Neuronal stem cell (in vitro differentiated cells): ENCODE measurements at places on chromosomes 7 and 10.

- no peak for DNase-seq
These were observed 91.0 kb downstream of the MICALL2 start for GRCh38 chr7:1368184-1368681.

DNA sequence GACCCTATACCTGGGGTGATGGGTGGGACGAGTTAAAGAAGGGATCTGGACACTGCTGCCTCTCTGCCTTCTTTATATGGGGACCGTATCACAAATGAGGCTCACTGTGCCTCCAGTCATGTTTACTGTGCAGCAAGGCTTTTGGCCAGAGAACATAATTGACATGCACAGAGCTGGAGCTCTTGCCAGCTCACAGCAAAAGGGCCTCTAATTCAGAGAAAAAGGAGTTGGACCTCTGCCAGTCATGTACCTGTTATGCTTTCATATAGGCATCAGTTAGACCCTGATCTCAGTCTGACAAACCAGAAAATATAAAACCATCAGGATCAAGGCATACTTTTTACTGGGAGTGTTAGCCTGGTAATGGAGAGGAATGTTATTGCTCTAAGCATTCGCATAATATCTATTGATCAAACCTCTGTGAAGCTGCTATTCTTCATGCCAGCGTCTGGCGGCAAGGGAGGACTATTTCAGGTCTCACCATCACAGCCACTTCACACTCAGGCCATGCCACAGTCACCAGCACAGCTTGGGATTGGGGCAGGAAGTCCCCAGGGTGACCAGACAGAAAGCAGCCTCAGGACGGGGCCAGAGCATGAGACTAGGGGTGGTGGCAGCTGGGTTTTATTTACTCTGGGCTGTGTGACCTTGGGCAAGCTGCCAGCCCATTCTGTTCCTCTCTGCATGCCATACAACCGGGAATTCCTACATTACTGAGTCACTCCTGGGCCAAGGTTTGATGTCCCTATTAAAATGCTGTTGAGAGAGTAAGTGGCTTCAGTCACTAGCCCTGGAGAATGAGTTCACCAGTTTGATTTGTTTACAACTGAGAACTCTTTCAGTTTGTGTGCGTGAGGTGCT, 90.1 kb downstream of the NPSR1 start:
- no peak for DNase-seq

DNA sequence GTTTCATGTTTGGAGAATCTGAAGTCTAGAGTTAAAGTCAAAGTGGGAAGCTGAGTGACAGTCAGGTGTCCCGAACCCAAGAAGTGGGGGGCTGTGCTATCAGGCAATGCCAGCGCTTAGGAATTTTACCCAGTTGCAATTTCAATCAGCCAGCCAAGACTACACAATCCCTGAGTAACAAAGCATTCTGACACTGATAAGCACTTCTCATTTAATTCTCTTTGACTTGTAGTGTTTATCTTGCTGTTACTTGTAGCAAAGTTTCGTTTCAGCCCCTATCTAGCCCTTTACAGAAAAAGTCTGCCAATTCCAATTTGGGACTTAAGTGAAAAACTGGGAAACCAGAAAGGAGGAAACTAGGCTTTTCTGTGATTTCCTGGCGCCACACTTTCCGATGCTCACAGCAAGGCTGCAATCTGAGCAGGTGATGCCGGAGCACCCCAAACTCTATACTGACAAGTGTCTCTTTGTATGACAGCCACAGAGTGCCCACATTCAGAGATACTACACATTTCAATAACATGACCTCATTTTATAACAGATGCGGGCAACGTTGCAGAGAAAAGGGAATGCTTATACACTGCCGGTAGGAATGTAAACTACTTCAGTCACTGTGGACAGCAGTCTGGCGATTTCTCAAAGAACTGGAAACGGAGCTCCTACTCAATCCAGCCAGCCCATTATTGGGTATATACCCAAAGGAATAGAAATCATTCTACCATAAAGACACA, 61.0 kb downstream of the ITIH5 start:
- no peak for DNase-seq

DNA sequence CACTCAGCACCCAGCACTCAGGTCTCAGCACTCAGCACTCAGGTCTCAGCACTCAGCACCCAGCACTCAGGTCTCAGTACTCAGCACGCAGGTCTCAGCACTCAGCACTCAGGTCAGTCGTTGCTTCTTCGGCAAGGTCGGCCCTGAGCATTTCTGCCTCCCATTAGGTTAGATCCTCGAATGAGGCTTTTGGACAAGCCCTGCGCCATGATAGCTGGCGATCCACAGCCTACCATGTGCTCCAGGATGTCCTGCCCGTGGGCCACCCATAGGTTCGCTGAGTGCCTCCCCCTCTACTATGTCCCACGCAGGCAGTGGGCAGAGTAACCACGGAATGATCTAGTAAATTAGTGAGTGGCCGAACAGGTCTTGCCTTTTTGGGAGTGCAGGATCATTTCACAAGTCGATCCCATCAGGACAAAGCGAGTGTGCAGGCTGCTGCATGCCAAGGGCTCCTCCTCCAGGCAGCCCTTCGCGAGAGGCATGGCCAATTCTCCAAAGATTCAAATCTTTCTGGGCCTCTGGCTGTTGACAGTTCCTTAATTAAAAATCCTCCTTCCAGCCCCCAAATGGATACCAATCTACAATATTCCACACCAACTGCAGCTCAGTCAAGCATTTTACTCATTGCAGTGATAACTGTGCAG, 206.3 kb downstream of the ADARB2 start:
- DNase-seq = no peak

DNA sequence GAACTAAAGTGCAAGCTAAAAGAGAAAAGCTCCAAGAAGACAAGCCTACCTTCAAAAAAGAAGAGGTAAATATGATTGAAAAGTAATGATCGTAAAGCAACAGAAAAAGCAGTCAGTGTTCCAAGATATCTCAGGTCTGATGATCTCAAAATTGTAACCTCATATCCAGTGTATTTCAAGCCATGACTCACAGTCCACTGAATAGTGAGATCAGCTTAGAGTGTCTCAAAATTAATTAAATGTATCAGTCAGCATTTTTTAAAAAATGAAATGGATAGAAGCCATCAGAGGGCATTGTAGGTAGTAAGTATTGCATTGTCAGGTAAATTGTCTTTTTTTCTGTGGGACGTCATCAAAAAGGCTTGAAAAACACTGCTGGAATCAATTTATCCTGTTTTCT, 50.6 kb upstream of the AGBL3 start:
- no peak for DNase-seq

DNA sequence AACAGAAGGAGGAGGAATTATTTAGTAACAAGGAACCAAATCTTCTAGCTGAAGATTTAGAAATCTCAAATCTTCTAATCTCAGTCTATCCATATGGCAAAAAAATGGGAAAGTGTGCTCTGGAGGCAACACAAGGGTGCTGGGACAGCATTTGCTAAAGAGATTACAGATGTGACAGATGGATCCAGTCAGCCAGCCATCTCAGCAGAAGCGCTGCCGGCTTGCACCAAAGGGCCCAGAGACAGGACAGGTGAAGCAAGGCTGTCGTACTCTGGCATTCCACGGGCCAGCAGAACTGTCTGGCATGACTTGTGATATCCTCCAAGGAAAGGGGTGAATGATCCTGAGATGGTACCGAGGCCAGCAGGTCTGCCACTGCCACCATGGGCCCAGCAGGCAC, 45.7 kb upstream of the GJD4 start:
- no peak for DNase-seq

DNA sequence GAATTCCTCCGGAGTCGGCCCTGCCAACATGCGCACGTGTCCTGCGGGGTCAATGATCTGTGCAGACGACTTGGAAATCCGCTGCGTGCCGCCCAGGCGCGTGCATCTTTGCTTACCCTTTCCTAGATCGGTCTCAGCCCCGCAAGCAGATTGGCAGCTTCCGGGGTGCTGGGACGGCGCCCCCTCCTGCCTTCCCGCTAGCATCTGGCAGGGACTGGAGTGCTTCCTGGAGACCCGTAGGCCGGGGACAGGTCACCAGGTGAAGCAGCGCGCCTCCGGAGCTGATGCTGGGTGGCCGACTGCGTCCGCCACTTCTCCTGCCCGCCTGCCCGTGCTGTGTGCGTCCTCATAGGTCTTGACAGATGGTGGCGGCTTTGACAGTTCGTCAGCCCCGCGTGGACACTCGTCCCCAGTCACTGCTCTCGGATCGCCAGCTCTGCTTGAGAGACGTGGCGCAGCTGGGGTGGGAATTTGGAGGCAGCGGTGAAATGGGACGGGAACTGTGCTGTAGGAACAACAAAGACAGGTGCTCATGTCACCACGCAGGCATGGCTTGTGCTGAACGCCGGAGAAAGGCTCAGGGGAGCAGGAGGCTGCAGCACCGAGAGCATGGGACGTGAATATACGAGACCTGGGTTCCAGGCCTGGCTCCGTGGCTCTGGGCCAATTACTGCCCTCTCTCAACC, 21.9 kb upstream of the KCNK18 start:
- DNase-seq = no peak

DNA sequence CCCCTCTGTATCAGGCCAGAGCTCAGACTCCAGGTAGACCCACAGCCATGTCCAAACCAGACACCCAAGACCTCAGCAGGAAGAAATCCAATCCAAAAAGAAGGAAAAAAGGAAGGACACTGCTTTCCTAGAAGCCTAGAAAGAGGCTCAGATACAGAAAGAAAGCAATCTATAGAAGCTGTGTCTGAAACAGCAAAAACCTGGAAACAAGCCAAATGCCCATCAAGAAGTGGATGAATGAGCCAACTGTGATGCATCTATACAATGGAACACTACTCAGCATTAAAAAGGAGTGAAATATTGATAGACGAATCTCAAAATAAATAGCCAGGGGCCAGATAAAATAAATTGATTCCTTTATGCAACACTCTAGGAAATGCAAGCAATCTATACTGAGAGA, 31.6 kb downstream of the GRB10 start:
- DNase-seq = no peak
